ENCODE measurements at places on chromosomes 5 and 9.

DNA sequence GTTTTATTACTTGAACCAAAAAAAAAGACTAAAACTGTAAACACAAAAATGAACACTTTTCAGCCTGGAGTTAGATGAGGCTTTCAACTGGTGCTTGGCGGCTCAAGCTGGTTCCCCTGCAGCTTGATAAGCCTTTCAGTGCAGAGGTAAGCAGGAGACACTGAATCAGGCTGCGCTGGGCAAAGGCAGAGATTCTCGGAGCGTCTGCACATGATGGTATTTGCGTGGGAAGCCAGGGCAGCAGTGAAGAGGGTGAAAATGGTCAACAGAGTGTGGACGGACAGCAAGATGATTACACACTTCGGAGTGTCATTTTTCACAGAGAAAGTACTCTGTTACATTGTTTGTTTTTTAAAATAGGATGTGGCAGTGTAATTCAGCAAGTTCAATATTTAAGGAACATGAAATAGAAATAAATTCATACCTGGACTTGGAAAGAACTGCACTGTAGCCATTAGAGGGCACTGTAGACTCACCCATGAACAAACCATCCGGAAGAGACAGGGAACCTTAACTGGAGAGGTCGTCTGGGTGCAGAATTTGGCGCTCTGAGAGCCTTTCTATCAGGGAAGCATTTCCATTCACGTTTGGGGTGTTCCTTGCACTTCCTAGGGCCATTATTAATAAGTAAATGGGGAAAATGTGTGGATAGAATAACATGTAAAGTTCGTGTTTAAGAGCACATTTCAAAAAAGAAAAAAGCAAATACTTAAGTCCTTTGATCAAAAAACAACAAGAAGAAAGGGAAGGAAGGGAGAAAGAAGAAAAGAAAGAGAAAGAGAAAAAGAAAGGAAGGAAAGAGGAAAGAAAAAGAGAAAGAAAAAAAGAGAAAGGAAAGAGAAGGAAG lies 69.8 kb downstream of the ICE1 start:
- peak; percentile 73 for DNase-seq

DNA sequence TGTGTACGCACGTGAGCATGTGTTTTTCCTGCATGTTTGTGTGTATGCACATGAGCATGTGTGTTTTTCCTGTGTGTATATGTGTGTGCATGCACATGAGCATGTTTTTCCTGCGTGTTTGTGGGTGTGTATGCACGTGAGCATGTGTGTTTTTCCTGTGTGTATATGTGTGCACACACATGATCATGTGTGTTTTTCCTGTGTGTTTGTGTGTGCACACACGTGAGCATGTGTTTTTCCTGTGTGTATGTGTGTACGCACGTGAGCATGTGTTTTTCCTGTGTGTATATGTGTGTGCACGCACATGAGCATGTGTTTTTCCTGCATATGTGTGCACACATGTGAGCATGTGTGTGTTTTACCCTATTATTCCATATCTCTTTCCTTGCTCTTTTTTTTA lies 205.9 kb downstream of the TRIO start:
- no peak for DNase-seq

GRCh38 chr5:81537905-81538547 lies 144.1 kb upstream of the ACOT12 start:
- peak; percentile 24 for DNase-seq

DNA sequence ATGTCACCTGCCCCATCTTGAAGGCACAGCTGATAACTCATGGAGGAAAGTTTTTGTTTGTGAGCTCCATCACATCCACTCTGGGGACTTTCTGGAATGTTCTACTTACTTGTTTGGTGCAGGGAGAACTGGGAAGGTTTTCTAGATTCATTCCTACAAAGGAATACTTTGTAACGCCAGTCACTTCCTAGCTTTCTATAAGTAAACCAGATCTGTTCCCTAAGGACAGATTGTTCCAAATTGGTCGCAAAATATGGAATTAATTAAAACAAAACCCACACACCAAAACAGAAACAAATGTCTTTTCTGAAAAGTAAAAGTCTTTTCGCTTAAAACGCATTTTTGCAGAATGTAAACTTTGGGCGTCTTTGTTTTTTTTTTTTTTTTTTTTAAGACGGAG lies 167.6 kb downstream of the PDZD2 start:
- DNase-seq = no peak
